ENCODE measurements at places on chromosomes 12 and 14.

DNA sequence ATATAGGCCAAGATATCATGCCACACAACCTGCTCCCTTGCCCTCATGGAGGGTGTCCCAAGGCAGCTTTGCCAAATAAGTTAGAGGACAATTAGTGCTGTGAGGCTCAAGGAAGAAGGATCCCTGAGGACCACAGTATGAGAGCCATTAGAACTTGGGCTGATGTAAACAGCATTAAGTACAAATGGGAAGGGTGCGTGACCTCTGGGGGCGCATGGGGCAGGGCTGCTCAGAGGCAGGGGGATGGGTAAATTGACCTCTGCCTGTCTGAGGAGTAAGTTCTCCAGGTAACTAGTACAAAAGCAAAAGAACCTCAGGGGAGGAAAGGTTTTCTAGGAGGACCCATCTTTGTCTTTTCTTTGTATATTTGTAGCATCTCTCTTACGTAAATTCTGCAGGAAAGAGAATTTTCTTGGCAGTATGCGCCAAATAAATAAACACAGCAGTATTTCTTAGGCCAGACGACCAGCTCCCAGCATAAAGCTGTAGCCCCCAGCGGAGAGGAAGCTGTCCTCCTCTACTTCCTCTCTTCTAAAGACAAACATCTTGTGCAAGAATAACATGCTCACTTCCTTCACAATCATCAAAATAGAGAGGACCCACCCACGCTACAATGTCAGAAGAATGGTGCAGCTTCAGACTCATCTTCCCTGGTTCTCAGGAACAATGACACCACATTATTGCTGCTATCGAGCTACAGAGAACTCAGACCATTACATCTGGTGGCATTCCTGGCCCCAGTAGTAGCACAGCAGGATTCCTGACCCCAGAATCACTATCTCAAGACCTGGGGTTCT is 16.4 kb upstream of the VWF start:
- DNase-seq: no peak

DNA sequence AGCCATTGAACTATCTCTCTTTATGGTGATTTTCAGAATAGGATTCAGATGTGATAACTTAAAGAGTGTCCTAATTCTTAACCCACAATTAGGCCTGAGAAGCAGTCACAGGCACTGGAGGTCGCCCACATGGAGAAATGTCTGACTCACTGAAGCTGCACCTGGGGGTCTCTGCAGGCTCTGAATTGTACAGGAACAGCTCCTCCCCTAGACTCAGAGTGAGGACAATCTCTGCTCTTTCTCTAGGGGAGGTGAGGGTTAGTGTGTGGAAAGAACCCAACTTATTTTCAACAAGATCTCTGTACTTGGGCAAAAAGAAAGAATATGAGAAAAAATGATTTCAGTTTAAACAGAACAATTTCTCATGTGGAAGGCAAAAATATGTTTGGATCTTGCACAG is 1124.6 kb downstream of the TMEM121 start:
- DNase-seq: no peak

DNA sequence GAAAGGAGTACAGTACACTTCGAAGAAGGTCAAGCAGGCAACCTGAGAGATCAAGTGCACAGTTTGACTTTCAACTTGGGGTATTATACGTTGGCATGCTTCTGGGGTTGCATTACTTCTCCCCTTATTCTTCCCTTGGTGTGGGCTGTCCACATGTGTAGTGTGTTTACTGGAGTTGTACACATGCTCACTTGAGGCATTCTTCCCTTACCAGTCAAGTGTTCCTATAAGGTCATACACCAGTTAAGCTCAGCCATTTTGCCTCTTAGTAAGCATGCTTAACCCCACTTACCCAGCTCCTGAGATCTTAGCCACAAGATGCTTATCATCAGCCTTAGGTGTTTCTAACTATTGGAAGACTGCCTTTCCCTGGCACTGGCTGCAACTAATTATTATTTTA is 63.8 kb downstream of the C12orf42 start:
- DNase-seq: no peak

DNA sequence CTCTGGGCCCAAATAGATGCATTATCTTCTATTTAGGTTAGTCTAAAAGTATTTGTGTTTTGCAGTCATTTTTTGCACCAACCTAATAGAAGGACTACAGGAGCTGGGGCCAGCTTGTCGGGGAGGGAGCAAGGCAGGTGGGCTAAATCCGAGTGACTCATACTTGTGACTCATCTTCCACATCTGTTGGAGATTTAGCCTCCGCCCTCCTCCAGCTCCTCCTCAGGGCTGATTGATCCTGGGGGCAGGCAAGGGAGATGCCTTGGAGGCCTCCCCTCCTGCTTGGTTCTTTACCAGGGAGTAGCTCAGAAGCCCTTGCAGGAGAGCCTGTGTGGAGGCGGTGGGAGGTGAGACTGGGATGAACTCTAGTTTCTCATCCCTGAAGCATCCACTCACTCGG is 27.9 kb downstream of the RHOF start:
- no peak for DNase-seq

DNA sequence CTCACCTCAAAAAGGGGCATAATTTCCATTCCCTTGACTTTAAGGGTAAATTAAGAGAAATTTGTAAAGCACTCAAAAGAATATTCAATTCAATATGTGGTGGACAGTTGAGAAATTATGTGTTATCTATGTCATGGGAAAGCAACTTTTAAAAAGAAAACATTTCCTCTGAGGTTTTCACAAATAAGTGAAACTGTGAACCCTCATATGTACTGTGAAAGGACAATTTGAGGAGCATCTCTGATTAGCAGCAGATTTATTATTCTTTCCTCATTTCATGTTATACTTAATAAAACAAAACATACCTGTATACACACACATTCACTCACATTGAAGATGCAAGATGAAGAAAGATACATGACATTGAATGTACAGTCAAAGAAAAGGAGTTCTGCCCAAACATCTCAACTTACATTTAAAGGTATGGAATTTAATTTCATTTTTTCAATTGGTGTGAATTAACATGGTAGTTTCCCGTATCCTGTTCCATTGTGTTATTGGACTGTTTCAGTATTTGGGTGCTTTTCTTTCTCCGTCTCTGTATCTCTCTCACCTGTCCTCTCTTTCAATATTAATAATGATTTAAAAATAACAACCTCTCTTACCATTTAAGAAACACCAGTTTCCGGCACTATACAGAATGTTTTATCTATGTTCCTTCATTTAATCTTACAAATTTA is at the start of gene KLRF1:
TSS of gene KLRF1 (plus strand) at position 273 of the 680 bp plus-strand sequence. CDS start at position 337, 64 bp downstream.
- no peak for DNase-seq

DNA sequence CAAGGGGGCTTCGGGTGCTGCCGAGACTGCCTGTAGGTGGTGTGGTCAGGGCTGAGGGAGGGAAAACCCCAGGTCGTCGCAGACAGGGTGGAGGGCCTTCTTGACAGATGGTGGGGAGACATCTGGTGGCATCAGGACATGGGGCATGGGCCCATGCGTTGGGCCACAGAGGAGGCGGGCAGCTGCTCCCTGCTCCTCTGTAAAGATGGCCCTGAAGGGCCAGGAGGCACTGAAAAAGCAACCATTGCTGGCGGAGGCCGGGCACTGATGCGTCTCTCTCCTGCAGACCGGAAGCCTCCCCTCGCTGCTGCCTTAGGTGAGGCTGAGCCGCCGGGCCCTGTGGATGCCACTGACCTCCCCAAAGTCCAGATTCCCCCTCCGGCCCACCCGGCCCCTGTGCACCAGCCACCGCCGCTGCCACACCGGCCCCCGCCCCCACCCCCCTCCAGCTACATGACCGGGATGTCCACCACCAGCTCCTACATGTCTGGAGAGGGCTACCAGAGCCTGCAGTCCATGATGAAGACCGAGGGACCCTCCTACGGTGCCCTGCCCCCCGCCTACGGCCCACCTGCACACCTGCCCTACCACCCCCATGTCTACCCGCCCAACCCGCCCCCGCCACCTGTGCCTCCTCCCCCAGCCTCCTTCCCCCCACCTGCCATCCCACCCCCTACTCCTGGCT is 28.8 kb downstream of the CCNK start:
- no peak for DNase-seq

GRCh38 chr14:66066981-66067776 is 419.0 kb upstream of the CCDC196 start:
- DNase-seq: no peak

DNA sequence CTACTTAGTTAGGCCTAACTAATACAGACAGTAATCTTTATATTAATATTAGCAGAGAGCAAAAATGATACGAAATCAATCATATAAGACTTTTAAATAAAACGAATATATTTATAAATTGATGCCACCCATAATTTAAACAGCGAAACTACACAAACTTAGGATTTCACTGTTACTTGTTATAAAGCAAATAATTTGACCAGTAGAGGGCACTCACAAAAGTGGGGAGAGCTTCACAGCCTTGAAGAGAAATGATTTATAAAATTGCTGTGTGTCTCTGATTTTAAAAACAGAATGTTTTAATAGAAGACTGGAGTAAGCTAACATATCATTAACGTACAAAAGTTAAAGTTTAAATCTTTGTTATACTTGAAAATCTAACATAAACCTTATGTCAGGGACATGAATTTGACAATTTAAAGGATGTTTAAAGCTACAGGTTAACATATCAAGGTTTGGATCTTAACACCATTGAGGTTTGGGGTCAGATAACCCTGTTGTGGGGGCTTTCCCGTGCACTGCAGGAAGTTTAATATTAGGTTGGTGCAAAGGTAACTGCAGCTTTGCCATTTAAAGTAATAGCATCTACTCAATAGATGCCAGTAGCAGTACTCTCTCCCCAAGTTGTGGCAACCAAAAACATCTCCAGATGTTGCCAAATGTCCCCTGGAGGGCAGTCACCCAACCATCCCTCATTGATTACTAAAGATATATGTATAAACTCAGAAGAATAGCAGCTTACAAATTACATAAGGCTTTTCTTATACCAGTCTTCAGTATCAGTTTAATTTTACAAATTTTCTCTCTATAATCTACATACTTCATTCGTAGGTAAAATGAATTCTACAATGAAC is 9.3 kb downstream of the KRAS start:
- no peak for DNase-seq

DNA sequence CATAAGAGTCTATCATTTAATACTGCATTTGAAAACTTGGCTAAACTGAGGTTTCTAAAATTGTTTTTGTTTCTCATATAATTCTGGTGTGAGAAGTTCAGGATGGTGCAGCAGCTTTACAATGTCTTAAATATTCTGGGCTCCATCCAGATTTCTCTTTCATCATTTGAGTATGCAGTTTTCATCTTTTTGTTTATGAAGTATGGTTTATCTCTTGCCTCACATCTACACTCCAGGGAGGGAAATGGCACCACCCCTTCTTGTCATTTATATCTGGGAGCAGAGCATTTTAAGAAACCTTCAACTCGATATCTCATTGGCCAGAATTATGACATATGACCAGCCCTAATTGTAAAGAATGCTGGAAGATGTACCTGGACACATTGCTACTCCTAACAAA is 24.3 kb downstream of the GEMIN2 start:
- no peak for DNase-seq

DNA sequence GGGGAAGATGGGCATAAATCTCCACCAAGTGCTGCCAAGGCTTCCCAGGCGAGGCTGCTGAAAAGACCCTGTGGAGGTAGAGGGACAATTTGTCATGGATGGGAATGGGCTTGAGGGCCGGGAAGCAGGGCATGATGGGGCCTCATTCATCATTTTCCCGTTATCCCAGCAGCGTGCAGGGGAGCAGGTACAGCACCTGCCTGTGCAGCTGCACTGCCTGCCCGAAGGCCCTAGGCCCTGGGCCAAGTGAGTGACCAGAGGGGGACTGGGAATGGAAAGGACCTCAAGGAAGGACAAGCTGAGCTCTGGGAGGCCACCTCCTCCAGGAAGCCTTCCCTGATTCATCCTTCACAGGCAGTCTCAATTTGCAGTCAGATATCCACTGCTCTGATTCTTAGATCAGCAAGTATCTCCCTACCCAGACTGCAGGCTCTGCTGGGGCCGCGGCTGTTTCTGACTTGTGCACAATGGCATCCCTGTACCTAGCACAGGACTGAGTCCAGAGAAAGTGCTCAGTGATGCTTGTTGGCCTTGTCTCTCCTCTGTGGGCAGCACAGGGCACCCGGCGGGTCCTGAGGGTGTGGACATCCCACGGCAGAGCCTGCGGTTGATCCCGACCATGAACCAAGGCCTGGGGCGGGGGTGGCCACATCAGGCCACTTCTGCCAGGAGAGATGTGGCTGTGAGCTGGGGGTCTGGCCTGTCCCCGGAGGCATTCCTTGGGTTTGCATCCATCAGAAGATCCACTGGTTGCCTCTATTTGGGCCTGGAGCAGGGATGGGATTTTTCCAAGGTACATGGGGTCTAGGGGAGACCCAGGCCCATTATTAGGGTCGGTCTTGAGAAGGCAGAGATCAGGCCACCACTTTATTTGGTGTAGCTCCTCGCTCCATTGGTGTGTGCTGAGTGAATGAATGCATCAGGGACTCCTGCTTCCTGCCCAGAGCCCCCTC is 167.3 kb upstream of the RTL1 start:
- peak; percentile 10 for DNase-seq

- no peak for DNase-seq
These were observed 18.5 kb upstream of the MLXIP start for GRCh38 chr12:122060081-122060501.

DNA sequence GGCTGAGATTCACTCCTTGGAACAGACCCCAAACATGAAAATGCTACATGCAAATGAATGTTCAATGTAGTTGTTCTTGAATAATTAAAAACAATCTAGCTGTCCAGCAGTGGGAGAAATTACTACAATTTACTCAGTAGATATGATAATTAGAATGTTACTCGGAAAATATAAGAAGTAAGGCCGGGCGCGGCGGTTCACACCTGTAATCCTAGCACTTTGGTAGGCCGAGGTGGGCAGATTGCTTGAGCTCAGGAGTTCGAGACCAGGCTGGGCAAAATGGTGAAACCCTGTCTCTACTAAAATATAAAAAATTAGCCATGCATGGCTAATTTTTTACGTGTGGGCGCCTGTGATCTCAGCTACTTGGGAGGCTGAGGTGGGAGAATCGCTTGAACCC is 15.3 kb upstream of the PTGER2 start:
- DNase-seq: no peak

- DNase-seq: no peak
These were observed 156.0 kb downstream of the SAMD4A start for GRCh38 chr14:54722791-54723432.

DNA sequence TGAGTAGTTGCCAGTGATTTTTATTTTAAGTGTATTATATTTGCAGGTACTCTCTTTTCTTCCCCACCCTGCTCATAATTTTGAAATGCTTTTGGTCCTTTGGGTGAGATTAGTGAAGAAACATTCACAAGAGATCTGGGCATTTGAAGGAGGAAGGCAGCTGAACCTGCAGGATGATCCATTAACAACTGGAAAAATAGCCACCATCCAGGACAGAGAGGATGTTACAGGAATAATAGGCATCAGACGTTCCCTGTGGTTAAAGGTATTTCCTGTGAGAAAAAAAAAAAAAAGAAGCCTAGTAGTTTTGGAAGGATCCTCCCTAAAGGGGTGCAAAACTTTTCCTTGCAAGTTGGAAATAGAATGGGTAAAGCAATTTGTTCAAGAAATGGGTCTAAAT is 145.3 kb downstream of the SLC38A4 start:
- DNase-seq: no peak

GRCh38 chr14:71332476-71332875 is 425.2 kb downstream of the PCNX1 start:
- no peak for DNase-seq

All from omental fat pad (tissue), 4 donors.